ENCODE measurements at places on chromosomes 12 and 14.

- DNase-seq, result no peak
Measured at GRCh38 chr12:85713373-85713772, 122.8 kb downstream of the RASSF9 start.

DNA sequence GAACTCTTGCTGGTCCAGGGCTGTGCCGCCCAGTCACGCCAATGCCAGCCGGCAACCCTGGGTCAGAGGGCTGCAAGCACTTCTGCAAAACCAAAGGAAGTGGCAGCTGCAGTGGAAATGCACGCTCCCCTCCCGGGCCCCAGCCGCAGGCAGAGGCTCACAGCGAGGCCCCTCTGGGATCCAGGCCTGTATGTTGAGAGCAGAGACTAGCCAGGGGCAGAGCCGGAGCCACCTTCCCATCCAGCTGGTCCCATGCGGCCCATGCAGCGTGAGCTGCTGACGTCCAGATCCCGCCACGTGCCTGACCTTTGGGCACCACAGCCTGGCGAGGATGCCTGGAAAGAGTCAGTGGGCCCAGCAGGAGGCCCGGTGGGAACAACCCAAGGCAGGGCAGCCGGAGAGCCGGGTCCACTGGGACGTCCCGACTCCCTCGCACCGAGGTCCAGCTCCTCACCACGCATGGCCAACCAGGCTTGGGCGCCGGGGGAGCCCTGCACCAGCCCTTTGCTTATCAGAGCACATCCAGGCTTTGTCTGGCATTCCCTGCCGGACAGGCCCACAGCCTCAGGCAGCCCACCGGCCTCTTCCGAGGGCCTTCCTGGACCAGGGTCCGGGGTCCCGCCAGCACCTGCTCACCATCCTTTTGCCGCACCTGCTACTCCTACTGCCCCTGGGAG is 4.3 kb downstream of the GPR132 start:
- no peak for DNase-seq

GRCh38 chr12:115871714-115872113 is 405.8 kb downstream of the MED13L start:
- peak; percentile 21 for DNase-seq

DNA sequence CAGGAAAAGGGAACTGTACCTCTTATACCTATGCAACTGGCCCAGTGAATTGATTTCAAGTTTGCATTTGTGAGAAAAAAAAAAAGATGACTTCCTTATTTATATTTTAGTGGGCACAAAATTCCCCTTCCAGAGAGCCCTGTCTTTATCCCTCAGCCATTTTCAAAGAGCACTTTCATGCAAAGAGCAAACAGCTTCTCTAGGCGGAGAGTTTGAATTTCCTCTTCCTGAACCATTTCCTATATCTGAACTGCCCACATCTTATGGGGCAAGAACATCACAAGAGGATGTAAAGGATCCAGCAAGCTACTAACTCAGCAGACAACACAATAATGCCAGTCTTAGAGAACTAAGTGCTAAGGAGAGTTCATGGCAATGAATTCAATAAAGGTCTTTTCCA is 22.3 kb upstream of the PLXNC1 start:
- DNase-seq, result no peak

DNA sequence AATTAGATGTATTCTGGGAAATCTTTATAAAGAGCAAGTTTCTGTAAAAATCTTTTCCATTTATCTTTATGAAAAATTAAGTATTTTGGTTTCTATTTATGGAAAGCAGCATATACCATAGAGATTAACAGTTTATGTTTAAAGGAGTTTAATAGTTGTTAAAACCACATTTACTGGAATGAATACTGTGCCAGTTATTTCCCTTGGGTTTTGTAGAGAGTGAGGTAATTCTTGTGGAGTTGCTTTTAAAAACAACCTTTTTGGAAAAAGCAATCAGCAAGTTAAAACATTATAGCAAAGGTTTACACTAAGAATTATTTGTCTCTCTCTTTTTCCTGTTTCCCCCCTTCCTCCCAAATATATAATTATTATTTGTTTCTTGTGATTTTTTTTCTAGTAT is 34.9 kb downstream of the AEBP2 start:
- DNase-seq, result no peak

GRCh38 chr14:51877810-51878209 is 17.4 kb downstream of the GNG2 start:
- DNase-seq, result no peak

DNA sequence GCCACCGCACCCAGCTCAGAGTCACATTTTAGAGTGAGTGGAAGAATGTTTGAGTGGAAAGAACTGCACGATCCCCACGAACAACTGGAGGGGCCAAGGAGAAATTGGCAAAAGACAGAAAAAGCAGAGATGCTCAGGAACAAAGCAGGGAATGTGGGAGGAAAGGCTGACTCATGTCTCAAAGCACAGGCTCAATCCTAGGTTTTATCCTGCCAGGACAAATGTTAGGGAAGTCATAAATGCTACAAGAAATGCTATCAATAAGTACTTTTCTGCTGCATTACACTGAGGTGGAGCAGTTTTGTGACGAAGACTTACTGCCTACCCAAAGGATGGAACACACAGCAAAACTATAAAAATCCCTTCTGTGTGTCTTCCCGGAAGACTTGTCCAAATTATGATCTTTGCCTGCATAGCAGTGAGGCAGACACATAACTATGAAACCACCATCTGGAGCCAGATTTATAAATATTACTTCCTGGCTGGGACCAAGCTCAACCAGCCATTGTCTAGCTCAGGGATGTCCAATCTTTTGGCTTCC is 26.7 kb downstream of the NIN start:
- DNase-seq, result peak; percentile 76

DNA sequence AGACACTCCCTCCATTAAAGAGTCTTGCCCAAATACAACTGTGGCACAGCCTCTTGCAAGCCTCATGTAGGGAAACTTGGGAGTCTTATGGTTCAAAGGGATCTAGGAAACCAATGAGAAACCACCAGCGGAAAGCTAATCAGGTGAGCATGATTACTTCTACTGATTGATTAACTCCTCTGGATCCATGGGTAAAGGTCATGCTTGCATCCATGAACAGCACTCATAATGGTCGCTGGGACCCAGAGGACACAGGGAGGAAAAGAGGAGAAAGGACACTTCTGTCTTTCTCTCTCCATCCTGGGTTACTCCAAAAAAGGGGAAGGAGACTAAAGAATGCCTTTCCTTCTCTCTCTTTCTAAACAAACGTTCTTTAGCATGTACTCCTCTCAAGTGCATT is 1397.2 kb downstream of the LRFN5 start:
- peak; percentile 1 for DNase-seq

DNA sequence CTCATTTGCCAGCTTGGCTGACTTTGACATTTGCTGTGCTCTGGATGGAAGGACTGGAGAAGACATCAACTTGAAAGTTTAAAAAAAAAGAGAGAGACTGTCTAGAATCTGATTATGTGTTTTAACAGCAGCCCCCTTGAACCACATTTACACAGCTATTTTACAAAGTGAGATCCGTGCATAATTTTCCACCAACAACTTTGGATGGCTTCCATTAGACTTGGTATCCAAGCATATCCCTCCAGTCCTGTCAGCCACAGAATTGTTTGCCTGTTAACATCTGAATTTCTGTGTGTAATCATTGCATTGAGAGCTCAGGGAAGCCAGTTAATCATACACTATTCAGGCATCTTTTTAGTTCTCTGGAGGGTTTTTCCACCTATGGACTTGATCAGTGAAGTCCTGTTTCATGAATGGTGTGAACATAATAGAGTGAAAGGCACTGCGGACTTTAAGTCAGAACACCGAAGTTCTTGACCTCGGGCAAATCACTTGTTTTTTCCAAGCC is 93.7 kb downstream of the SAMD4A start:
- no peak for DNase-seq
